ENCODE measurements at places on chromosomes 11 and 22.

DNA sequence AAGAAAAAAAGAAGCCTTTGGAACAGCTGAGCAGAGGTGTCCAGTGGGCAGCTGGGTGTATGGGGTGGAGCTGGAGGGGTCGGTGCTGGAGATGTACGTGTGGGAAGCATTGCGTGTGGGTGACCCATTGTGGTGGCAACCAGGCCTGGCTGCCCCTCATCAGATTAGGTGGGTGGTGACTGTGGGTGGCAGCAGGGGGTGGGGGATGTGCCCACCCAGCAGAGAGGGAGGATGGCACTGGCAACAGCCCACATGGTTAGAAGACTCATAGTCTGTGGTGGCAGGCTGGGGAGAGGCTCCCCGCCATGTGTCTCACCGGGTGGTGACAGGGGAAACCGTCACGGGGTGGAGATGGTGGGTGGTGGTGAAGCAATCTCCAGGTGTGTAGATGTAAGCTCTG lies 27.6 kb downstream of the TP53I11 start:
- no peak for DNase-seq

DNA sequence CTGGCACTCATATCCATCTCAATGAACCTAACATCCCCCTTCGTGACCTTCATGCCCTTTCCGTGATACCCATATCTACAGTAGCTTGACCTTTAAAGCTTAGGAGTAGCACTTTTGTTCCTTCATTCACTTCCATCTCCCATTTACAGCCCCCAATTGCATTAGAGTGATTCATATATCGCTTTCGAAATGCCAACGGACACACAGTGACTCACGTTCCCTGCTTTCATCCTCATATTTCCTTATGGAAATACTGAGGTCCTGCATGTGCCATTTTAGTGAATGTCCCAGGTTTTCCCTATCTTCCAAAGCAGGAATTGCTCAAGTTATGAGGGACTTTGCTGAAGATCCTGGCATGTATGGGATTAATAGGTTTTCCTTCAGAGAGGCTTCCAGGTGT lies 44.3 kb upstream of the CEP126 start:
- DNase-seq: no peak

DNA sequence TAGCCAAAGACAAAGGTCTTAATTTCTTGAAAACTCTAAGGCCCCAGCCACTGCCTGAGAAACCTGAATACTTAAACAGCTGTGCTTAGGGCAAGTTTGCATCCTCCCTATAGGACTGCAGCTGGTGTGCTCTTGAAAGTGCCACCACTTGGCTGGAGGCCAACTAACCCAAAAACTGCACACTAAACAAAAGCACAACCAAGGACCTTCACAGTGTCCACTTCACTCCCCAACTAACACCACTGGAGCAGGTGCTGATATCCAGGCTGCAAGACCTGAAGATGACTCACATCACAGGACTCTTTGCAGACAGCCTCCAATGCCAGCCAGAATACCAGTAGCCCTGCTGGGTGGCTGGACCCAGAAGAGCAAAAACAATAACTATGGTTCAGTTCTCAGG lies 357.7 kb upstream of the ARHGAP42 start:
- no peak for DNase-seq

GRCh38 chr11:46755962-46756361 lies 36.9 kb downstream of the F2 start:
- DNase-seq: no peak

GRCh38 chr22:43530349-43531201 lies 118.8 kb downstream of the MPPED1 start:
- DNase-seq: no peak

DNA sequence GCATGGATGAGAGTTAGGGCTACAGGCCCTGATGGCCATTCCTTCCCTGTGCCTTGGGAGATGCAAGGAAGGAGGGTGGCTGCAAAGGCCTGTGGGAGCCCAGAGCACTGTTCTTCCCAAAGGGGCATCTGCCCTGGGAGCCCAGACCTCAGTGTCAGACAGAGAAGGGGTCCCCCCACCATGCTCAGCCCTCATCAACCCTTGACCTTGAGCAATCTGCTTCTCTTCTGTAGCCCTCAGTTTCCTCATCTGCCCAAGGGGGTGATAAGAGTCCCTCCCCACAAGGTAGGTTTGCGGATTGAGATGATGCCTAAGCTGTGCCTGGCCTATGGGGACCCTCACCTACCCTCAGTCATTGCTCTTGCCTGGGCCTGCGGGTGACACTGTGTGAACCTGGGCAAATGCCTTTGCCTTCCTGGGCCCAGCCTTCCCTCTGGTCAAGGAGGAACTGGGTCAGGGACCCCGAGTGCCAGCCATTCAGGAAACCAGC lies 47.5 kb downstream of the IGLL5 start:
- no peak for DNase-seq

- no peak for DNase-seq
Observed at GRCh38 chr22:29883775-29884097, 762 bp downstream of the MTMR3 start.

- DNase-seq: no peak
Observed at GRCh38 chr22:22229683-22230420, 14.7 kb upstream of the VPREB1 start.

- no peak for DNase-seq
Observed at GRCh38 chr11:11261629-11262028, 91.4 kb downstream of the CSNK2A3 start.

GRCh38 chr11:64870176-64870892 lies 8.1 kb downstream of the EHD1 start:
- no peak for DNase-seq

GRCh38 chr11:66752148-66752547 lies 23.1 kb upstream of the SPTBN2 start:
- no peak for DNase-seq

GRCh38 chr22:32999039-32999815 lies 59.0 kb downstream of the SYN3 start:
- DNase-seq: no peak

- DNase-seq: peak; percentile 8
Observed at GRCh38 chr11:13680501-13681264, 12.2 kb downstream of the FAR1 start.

DNA sequence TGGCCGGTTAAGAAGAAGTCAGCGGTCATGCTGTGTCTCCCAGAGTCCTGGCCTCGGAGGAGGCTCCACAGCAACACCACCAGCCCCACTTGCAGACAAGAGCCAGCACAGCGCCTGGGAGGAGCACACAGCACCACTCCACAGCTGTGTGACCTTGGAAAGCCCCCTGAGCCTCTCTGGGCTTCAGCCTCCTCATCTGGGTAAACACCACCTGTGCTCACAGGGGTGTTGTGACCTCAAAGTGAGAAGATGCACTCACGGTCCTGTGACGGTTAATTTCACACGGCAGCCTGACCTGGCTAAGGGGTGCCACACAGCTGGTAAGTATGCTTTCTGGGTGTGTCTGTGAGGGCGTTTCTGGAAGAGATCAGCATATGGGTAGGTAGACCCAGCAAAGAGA lies 54.7 kb downstream of the PHF21B start:
- no peak for DNase-seq

DNA sequence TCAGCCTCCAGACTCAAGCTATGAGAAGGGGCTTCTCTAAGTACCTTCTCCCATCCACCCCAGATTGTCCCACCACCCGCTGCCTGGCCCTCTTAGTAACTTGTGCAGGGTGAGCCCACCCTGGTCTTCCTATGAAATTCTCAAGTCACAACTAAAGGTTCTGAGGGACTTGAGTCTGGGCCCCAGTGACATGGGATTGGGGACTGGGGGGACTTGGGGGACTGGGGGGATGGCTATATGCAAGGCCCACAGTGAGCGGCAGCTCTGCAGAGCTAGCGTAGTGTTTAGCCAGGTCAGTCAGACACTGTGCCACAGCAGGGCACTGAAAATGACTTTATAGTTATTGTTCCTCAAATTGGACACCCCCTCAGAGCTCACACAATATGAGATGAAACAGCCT lies 622.3 kb upstream of the CADM1 start:
- DNase-seq: no peak

DNA sequence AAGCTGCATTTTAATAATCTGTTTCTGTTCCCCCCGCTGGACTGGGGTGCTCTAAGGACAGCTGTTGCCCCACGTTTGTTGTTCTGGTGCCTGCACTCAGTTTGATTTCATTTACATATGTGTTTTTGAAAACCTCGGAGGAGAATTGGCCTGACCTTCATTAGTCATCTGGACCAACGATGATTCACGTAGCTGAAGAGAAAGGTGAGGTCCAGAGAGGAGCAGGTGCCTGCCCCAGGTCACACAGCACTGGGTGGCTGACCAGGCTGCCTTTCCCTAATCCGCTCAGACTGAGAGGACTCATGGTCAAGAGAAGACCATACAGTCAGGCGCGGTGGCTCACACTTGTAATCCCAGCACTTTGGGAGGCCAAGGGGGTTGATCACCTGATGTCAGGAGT lies 3.8 kb downstream of the CSDC2 start:
- no peak for DNase-seq

GRCh38 chr22:28237112-28237511 lies 318.1 kb upstream of the PITPNB start:
- DNase-seq: no peak

- no peak for DNase-seq
Observed at GRCh38 chr11:2137202-2138067, 1.8 kb downstream of the IGF2 start.

DNA sequence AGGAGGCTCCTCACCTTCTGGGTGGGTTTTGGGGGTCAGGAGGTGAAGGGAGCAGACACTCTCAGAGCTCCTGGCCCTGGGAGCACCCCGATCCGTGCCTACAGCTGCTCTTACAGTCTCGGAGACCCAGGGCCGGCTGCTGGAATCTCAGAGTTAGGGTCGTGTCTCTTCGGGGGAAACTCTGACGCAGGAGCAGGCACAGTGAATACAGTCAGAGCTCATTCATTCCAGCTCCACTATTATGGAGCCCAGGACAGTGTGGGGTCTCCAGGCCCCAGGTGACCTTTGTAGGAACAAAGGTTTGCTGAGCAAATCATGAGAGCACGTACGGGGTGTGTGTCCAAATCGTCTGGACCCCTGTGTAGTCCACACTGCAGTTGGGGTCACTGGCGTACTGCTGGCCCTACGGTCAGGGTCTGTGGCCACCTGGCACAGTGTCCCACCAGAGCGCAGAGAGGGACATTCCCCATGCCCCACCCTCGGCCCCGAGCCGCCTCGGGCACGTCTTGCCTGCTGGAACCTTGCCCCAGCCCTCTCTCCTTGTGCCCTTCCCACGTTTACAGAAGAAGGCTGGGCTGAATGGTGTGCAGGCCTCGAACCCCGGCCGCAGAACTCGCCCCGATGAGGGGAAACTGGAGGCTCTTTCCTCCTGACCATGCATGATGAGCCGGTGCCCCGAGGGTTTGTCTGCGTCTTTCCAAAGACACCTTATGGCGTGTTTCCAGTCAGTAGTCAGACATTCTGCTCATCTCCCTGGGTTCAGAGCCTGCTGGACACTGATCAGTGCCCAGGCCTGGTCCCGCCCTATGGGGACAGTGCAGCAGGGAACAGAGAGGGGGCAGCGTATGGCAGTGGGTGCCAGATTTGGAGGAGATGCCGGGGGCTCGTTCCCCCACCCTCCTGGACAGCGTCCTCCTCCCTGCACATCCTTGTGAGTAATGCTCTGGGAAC lies 1166.6 kb downstream of the BRD1 start:
- no peak for DNase-seq

GRCh38 chr11:116427903-116428637 lies 344.7 kb downstream of the BUD13 start:
- no peak for DNase-seq

DNA sequence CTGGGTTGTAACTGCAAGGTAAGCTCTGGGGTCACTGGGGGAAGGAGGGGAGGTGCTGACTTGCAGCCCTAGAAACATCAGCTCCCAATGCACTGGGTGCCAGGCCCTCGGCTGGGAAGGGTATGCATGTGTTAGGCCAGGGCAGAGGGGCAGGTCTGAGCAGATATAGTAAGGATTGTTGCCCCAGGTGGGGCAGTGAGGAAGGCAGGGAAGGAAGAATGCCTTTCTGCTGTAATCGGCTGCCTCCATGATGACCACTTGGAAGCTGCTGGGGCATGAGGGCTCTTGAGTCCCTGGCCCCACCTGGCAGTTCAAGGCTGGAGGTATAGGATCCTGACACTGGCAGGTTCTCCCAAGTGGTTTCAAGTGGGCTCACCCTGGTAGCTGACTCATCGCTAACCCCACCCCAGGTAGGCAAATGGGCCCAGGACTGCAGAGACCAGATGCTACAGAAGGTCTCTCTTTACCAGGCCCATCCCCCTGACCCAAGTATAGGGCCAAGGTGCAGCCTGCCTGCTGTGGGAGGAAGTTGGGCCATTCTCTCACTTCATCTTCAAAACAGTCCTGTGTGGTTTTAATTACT lies 56.7 kb downstream of the TIMP3 start:
- no peak for DNase-seq

- DNase-seq: no peak
Observed at GRCh38 chr22:41099036-41099435, 6.6 kb downstream of the EP300 start.

DNA sequence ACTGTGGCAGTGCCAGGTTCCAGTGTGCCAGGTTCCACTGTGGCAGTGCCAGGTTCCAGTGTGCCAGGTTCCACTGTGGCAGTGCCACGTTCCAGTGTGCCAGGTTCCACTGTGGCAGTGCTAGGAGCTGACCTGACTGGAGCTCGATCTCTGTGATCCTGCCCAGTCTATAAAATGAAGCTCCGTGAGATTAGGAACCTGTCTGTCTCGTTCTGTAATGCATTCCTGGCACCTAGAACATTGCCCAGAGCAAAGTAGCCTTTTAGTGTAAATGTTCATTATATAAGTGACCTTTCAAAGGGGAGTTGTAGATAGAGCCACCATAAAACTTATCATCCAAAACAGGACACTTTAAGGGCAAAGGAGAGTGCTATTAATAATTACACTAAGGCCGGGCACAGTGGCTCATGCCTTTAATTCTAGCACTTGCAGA lies 36.0 kb downstream of the ART5 start:
- no peak for DNase-seq

DNA sequence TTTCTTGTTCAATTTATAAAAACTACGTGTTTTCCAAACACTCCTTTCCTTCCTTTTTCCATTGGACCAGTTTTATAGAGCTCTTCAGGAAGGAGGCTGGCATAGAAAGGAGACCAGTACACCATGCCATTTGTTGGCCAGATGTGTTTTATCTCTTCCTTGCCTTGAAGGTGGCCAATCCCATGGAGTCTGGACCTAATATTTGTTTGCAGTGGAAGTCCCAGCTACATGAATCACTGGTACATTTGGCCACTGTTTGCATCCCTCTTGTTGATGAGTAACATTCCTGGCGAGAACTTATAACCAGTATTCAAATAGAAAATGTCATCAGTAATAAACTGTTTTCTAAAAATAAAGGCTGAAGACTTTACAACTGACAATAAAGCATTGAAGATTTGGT lies 110.2 kb downstream of the ANO3 start:
- DNase-seq: no peak

Measured in activated CD4-positive, alpha-beta T cell treated with anti-CD3 and anti-CD28 coated beads, Interleukin-2, Interleukin-4, amounts not matched to agents 100 ng/mL and 50 ng/mL, durations not matched to agents 16 hours and 8 hours (primary cell).